Esophagus mucosa (tissue), 1 donor: ENCODE measurements at places on chromosomes 1 and 21. TPM values are rescaled to one million over a fixed set of nuclear protein-coding genes. Genes with fewer than 3 reads are reported as not detected.

Gene LCE2B
- total RNA-seq = not detected

Gene E2F2
- 13.9 TPM for total RNA-seq

Gene MTARC1
- total RNA-seq = 6.1 TPM

Gene BMP8B
- total RNA-seq = 0.60 TPM

Gene CFHR1
- 0.60 TPM for total RNA-seq

Gene RGL1
- total RNA-seq = 3.0 TPM

Gene HEATR1
- total RNA-seq = 25.1 TPM

Gene GORAB
- 4.7 TPM for total RNA-seq

Gene SLAMF1
- total RNA-seq = 0.36 TPM

Gene HCN3
- 1.7 TPM for total RNA-seq

Gene THEM5
- 0.32 TPM for total RNA-seq

Gene TMEM79
- total RNA-seq = 110 TPM

Gene RPE65
- not detected for total RNA-seq

Gene ATP6V1G3
- total RNA-seq = not detected

Gene RIMKLA
- total RNA-seq = 0.08 TPM

Gene CYYR1
- total RNA-seq = 4.6 TPM

Gene GPATCH3
- 10.4 TPM for total RNA-seq

Gene MACO1
- 15.2 TPM for total RNA-seq

Gene B4GALT3
- 17.7 TPM for total RNA-seq

Gene DNAJC6
- total RNA-seq = 0.20 TPM

Gene NPHS2
- not detected for total RNA-seq

Gene CD84
- 1.2 TPM for total RNA-seq

Gene FMN2
- total RNA-seq = not detected

Gene MIXL1
- not detected for total RNA-seq

Gene FMOD
- total RNA-seq = 4.5 TPM

Gene PTGER3
- 0.12 TPM for total RNA-seq

Gene PRAMEF11
- total RNA-seq = not detected

Gene TLR5
- 11.1 TPM for total RNA-seq

Gene OR10J1
- total RNA-seq = not detected

Gene HLCS
- total RNA-seq = 11.6 TPM

Gene FCRL5
- 0.72 TPM for total RNA-seq

Gene TMEM240
- total RNA-seq = not detected

Gene KLF17
- total RNA-seq = not detected

Gene ADCY10
- total RNA-seq = not detected

Gene ZNF683
- not detected for total RNA-seq

Gene CDA
- 97.6 TPM for total RNA-seq

Gene LINGO4
- total RNA-seq = not detected

Gene LAPTM5
- 9.1 TPM for total RNA-seq

Gene ZNF678
- total RNA-seq = 2.7 TPM

Gene UCHL5
- total RNA-seq = 34.0 TPM

Gene PLA2G4A
- total RNA-seq = 8.4 TPM

Gene LCE1D
- total RNA-seq = not detected

Gene ZBTB18
- 3.1 TPM for total RNA-seq

Gene ZNF593
- total RNA-seq = 37.9 TPM

Gene PRRX1
- total RNA-seq = 2.9 TPM

Gene IFNGR2
- total RNA-seq = 86.8 TPM

Gene LRRC53
- total RNA-seq = not detected
